ENCODE measurements at places on chromosomes 3 and 15.

- DNase-seq, result no peak
Observed at GRCh38 chr3:190369668-190370295, 18.2 kb upstream of the CLDN16 start.

- no peak for DNase-seq
Observed at GRCh38 chr3:42670670-42671069, 14.7 kb upstream of the KLHL40 start.

GRCh38 chr15:100196326-100197058 lies 145.3 kb downstream of the ADAMTS17 start:
- DNase-seq, result no peak

- no peak for DNase-seq
Observed at GRCh38 chr15:57227899-57228298, 148.4 kb upstream of the CGNL1 start.

- DNase-seq, result no peak
Observed at GRCh38 chr3:101646726-101647125, 30.2 kb downstream of the ZBTB11 start.

GRCh38 chr15:84645496-84645895 lies 8.6 kb downstream of the WDR73 start:
- no peak for DNase-seq

DNA sequence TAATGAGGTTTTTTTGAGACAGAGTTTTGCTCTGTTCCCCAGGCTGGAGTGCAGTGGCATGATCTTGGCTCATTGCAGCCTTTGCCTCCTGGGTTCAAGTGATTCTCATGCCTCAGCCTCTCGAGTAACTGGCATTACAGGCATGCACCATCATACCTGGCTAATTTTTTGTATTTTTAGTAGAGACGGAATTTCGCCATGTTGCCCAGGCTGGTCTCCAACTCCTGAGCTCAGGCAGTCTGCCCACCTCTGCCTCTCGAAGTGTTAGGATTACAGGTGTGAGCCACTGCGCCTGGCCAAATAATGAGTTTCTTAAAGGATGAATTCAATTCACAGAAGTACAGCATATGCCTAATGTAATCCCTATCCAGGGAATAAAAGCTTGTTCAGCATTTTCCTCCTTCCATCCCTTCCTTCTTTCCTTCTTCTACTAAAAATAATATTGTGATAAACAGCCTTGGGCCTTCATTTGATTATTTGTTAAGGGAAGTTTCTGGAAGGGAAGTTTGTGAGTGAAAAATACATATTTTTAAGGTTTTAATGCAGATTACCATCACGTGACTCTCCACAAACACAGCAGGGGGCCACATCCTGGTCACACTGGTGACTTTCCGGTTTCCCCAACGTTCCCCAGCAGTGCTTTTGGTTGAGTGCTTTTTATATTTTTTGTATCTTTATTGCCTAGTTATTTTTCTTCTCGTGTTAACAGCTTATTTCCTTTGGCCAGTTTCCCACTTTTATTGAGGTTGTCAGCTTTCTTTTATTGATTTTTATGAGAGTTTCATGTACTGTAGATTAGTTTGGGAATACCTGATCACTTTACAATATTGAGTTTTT lies 116.8 kb downstream of the USP13 start:
- no peak for DNase-seq

DNA sequence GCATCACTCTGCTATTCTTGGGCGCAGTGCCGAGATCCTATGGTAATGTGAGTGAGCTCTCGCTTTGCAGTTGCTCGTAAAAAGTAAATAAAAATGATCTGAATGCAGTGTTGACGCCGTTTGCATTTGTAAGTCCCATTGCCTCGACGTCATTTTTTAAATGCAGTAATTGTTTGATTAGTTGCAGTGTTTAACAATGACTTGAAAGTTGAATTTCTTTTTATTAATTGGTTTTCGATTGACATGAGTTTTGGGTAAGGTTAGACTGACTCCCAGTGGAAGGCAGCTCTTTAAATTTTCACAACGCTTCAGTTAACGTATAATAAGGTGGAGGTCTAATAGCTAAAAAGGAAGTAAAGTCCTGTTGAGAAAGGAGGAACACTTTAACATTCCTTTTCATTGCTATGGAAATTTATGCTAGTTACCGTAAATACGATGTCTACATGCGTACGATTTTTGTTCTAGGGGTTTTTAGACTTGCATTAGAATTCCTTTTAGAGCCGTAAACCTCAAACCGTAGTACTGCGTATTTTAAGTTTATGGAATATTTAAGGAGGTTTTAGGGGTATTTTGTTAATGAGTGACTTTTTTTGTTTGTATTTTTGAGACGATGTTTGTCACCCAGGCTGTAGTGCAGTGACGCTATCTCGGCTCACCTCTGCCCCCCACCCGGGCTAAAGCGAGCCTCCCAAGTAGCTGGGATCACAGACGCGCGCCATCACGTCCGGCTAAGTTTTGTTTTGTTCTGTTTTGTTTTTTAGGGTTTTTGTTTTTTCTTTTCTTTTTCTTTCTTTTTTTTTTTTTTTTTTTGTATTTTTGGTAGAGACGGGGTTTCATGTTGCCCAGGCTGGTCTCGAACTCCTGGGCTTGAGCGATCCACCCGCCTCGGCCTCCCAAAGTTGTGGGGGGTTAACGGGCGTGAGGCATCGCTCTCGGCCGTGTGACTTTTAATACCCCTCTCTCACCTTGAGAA lies 1.4 kb downstream of the MORF4L1 start:
- peak; percentile 47 for DNase-seq

GRCh38 chr3:31848911-31849310 lies 132.2 kb downstream of the OSBPL10 start:
- DNase-seq, result no peak

GRCh38 chr15:66748708-66749035 lies 46.6 kb downstream of the SMAD6 start:
- no peak for DNase-seq

DNA sequence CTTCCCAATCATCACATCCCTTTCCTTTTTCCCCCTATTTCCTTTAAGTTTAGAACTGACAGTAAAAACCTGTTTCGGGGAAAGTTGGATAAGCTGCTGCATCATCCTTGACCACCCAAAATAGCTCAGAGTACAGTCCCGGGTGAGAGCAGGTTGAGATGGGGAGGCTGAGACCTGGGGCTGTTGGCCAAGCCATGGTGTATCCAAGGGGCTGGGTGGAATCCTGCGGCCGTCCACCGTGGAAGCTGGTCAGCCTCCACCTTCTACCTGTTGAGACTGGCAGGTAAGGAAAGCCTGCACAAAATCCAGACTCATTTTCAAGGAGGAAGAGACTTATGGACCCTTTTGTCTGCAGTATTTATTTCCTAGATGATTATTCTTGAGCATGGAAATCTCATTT lies 128.2 kb upstream of the PLXNA1 start:
- no peak for DNase-seq

- peak; percentile 17 for DNase-seq
Observed at GRCh38 chr3:186425788-186426730, 64.0 kb upstream of the DGKG start.

- DNase-seq, result no peak
Observed at GRCh38 chr3:197050511-197050910, 20.9 kb upstream of the MELTF start.

DNA sequence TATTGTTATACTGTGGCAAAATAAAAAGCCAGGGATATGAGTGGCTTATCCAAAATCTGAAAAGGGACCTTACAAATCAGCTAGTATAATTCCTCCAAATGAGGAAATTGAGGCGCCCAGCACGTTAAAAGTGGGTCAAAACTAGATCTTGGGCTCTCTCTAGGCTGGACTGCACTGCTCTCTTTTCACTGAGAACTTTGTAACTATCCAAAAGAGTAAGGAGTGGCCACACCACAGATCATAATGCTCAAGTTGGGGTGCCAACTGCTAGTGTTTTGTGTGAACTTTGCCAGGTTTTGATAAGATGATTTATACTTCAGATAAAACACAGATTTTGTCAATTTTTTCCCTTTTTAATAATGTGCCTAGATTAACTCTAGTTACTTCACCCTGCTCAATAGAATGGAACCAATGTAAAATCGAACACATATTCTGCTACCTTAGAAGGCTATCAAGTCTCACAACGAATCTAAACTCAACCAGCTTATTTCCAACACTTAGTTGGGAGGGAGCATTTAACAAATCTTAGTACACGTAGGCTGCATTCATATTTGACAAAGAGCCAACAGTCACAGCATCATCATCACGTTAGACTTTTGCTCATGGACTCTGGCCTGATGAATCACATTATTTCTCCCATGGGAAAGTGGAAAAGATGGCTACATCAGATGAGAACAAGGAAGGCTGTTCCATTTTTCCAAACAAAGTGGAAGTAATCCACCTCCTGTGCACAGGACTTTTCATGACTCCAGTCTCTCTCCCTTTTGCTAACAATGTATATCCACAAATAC lies 64.4 kb downstream of the ABI3BP start:
- DNase-seq, result no peak

All from activated CD4-positive, alpha-beta T cell treated with anti-CD3 and anti-CD28 coated beads, Interleukin-2, Interleukin-6, amounts not matched to agents 100 ng/mL and 50 ng/mL, durations not matched to agents 16 hours and 8 hours (primary cell).